ENCODE measurements at places on chromosomes 4 and X. TPM values are rescaled to one million over a fixed set of nuclear protein-coding genes. Genes with fewer than 3 reads are reported as not detected.
A peak's percentile ranks its signal among the peaks of the same experiment; 100 is the strongest.

- DNase-seq = no peak
Observed at GRCh38 chr4:81136161-81136905, 78.7 kb downstream of the PRKG2 start.

- no peak for DNase-seq
Observed at GRCh38 chr4:67576538-67576937, 18.0 kb downstream of the STAP1 start.

- DNase-seq = no peak
Observed at GRCh38 chr4:187665086-187665485, 330.5 kb upstream of the ZFP42 start.

DNA sequence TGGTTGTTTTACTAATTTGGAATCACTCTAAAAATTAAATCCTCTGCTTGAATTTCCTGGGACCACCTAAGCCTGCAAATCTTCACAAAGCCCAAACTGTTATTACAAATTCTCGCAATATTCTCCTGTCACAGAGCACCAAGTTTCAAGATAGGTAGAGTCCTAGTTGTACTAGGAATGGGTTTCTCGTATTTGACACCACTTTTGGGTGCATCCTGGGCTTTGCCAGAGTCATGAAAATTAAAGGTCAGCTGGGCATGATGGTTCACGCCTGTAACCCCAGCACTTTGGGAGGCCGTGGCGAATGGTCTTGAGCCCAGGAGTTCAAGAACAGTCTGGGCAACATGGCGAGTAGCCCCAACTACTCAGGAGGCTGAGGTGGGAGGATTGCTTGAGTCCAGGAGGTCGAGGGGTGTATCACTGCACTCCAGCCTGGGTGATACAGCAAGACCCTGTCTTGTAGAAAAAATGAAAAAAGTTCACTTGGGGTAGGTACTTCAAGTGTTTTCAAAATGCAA, 30.6 kb upstream of the MANBA start:
- no peak for DNase-seq

GRCh38 chrX:394830-395229, 8.1 kb upstream of the PPP2R3B start:
- no peak for DNase-seq

DNA sequence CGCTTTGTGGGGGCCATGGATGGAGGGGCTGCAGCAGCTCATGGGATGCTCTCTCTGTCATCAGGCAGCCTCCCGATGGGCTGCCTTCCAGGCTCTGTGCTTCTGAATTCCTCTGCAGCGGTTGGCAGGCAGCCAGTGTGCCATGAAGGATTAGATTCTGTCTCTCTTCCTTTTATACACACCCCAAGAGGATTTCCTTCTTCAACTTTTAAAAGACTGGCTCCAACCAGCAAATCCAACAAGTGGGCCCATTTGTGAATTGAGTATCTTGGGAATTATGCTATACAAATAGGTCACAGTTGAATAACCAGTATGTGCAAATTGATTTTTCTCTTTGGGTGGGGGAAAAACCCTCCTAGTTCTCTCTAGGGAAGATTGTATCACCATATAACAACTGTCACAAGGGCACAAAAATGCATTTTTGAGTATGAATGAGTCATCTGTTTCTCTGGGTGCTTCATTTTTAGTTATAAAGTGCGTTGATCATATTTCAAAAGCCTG, 96.8 kb upstream of the FAT1 start:
- DNase-seq = peak; percentile 59

GRCh38 chr4:142923619-142924018, 77.5 kb upstream of the INPP4B start:
- DNase-seq = no peak

GRCh38 chr4:122917731-122918130, 4.7 kb downstream of the NUDT6 start:
- DNase-seq = no peak

DNA sequence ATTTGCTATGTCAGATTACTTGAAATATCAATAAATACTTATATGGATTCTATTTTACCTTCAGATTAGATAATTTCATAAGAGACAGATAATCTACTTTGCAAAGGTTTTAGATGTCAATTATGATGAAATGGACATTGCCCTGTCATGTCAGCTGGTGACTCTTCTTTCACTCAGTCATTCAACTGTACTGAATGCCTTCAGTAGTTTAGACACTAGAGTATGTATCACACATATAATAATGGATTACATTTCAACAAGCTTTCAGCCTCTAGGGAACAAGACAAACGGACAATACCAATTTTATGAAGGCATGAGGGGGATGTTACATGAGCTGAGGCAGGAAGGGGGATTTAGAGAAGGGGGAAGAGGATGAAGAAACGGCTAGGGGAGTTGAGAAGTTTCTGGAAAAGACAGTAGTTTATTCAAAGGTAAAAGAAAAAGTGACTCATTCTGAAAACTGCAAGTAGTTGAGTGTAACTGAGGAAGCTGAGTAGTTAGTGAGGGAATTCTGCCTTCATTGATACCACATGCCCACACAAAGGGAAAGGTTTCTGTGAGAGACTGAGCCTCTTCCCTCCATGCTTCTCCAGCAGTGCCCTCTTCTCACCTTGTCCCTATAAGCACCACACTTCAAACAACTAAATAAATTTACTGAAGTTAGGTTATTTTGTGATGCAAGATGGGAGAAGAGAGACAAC, 25.7 kb downstream of the SLC9B2 start:
- no peak for DNase-seq

GRCh38 chrX:39502486-39502885, 595.3 kb downstream of the BCOR start:
- DNase-seq = no peak

DNA sequence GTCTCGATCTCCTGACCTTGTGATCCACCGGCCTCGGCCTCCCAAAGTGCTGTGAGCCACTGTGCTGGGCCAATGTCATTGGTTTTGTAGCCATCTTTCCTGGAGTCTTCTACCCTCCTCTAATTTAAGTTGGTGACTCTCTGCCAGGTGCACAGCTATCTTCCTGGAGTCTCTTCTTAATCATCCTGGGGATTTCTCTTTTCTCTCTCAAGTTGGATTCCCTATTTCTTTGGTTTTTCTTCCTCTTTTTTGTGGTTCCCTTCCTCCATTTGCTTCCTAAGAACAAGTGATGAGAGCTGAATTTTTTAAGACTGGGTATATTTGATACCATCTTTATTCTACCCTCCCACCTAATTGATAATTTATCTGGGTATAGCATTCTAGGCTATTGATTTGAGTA, 113.8 kb downstream of the SYNPO2 start:
- no peak for DNase-seq

- DNase-seq = peak; percentile 66
Observed at GRCh38 chr4:53012738-53013137, 150.6 kb downstream of the RASL11B start.

DNA sequence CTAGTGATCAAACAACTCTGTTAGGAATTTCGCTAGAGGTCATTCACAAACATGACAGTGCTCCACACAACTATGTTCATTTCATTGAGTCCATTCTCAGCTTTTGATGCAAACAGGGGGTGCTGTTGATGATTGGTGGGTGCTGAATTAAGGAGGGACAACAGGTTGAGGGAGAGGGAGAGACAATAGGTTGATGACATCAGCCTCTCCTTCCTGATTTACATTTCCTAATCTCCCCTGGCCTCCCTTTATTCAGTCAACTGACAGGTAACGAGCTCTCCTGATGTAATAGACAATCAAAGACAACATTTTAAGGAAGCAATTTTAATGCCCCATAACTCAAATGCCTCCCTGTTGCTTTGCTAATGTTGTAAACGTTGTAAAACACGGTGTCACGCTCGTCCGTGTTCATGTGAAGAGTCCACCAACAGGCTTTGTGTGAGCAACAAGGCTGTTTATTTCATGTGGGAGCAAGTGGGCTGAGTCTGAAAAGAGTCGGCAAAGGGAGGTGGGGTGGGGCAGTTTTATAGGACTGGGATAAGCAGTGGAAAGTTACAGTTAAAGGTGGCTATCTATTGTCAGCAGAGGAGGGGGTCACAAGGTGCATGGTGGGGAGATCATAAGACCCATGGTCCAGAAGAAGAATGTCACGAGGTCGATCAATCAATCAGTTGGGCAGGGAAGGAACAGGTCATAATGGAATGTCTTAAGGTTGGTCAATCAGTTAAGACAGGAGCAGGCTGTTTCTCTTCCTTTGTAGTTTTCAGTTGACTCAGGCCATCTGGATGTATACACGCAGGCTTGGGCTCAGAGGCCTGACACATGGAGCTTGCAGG, 4.8 kb upstream of the GAR1 start:
- no peak for DNase-seq

DNA sequence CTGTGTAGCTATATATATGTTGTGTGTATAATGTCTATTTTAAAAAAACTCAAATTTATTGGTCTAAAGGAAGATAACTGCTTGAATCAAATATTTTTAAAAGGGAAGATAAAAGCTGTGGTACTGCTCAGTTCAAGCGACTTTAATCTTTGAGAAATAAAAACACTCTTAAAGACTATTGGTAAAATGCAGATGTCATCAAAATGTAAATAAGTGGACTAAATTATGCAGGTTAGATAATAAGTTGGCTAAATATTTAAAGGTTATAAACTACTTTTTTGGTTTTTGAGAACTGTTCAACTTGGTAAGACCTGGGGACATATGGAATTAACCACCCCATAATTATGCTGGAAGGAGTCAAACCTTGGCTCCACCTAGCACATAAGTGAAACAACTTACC, 144.7 kb upstream of the ITM2A start:
- DNase-seq = no peak

DNA sequence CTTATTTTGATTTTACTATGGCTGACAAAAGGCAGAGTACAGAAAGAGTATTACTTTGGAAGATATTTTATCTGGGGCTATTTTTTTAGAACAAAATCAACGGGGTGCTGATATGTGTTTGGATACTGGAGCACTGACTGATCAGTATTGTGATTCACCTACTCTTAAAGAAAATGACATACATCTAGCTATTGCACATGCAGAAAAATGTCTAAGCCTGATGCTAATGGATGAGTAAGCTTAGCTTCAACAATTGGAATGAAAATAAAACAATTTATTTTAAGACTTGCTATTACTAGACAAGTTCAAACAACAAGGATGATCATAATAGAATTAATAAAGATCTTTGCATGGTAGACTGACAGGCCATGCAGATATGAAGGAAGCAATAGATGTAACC, 262.0 kb downstream of the PPP1R2C start:
- no peak for DNase-seq

- DNase-seq = no peak
Observed at GRCh38 chrX:19046343-19047215, 62.7 kb upstream of the PHKA2 start.

DNA sequence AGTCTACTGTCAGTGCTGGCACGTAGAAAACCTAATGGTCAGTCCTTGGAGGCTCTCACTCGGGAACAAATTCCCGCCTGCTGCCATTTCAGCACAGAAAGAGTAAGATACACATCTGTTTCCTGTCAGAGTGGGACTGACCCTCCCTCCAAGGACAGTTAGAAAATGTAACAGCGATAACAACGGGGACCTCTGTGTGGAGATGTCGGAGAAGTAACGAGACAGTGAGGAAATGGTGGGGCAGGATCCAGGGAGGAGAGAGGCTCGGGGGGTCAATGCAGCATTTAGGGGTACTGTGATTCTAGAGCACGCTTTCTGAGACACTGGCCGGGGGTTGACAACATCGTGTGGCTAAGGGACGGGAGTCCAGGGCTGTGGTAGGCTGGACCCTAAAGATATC, 36.0 kb upstream of the SORCS2 start:
- no peak for DNase-seq

DNA sequence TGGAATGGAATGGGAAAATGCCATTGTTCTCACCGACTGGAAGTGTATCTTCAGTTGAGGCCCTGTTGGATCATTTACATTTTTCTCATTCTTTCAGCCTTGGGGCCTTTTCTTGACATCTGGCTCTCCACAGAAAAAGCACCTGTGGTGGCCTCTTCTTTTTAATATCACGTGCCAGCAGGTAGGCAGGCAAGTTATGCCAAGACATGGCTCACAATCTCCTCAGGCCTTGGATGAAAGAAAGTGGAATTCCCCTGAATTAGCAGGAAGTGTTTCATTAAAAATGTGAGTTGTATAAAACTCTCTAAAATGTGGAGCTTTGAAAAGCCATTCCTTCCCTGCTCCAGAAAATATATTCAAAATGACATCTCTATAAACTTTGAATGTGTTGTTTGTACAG, 122.1 kb downstream of the FRAS1 start:
- no peak for DNase-seq

DNA sequence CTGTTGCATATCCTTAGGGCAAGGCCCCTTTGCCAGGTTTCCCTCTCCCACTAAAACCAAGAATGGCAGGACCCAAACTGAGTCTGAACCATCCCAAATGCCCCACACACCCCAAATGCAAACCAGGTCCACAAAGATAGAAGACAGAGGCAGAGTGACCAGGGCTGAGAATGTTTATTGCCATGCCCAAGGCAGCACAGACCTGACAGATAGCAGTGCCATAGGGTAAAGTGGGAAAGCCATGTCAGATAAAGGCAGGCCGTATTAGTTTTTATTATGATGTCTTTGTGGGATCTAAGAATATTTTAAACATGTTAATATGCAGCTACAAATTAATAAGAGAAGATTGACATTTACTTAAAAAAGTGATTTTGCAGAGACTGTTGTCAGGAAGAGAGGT, 29.6 kb upstream of the MND1 start:
- DNase-seq = no peak

The NIPAL1 gene
- 5.3 TPM for polyA plus RNA-seq

The BEX1 gene
- polyA plus RNA-seq = not detected

The NPFFR2 gene
- polyA plus RNA-seq = not detected

The RASSF6 gene
- polyA plus RNA-seq = 4.1 TPM

The PPP2R2C gene
- polyA plus RNA-seq = 0.16 TPM

The ARR3 gene
- not detected for polyA plus RNA-seq

The MEPE gene
- polyA plus RNA-seq = not detected

The AFP gene
- polyA plus RNA-seq = 0.16 TPM

Measured in small intestine (tissue), 16 donors.